ENCODE measurements at places on chromosomes 5 and 9.
A peak's percentile ranks its signal among the peaks of the same experiment; 100 is the strongest.

- DNase-seq = peak; percentile 21
Measured at GRCh38 chr5:57298985-57299491, 125.2 kb downstream of the GPBP1 start.

- DNase-seq = no peak
Measured at GRCh38 chr5:99191206-99191745, 262.5 kb upstream of the CHD1 start.

DNA sequence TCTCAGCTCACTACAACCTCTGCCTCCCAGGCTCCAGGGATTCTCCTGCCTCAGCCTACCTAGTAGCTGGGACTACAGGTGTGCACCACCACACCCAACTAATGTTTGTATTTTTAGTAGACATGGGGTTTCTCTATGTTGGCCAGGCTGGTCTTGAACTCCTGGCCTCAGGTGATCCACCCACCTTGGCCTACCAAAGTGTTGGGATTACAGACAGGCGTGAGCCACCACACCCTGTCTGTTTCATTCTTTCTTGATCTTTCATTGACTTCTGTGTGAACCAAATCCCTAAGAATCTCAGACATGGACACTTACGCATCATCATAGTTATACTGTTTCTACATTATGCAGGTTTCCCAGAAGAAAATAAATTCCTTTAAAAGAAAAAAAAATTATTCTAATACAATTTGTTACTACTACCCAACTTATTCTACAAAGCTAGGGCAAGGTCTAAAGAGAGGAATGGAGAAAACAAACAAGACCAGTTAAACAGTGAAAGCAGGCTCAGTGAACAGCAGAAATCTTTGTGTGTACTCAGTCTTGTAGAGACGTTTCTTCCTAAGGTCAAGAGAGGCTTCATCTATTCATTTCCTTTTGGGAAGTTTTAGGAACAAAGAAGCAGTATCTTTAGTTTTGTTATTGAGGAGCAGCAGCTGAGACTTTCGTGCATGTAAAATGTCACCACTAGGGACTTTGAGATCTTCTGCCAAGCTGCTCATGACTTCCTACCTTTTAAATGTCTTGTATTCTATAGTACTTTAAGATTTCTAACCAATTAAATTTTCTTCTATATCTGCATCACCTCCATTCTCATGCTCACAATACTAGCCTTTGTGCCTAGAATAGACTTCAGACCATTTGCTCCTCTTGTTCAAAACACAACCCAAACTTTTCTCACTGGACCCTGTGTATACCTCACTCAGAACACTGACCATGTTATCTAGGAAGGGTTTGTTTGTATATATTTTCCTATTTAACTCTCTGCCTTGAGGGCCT, 5.6 kb upstream of the HMGCR start:
- DNase-seq = no peak

DNA sequence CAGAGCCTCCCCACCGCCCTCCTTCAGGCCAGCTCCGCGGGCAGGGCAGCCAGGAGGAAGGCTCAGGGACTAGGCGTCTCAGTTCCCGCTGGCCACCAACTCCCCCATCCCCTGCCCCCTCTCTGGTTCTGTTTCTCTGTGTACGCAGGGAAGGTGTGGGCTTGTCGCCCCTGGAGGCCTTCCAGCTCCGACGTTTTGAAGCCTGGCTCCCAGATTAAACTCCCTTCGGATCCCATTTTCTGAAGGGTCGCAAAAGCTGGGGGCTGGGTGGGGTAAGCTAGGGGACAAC, 346 bp downstream of the ATOX1 start:
- DNase-seq = no peak

DNA sequence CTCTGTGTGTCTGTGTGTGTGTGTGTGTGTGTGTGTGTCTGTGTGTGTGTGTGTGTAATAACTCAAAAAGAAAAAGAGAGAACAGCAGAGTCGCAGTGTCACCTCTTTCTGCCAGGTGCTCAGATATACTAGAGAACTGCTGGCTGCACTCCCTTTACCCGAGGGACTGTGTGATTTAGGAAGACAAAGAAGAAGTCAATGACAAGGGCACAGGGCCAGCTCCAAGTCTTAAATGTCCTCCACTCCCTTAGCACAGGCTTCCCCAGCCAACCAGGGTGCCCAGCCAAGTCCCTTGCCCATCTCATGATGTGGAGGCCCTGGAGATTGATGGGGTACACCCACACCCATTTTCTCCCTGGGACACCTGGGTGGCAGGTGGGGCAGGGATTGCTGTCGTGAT, 8.7 kb downstream of the CCNJL start:
- no peak for DNase-seq

DNA sequence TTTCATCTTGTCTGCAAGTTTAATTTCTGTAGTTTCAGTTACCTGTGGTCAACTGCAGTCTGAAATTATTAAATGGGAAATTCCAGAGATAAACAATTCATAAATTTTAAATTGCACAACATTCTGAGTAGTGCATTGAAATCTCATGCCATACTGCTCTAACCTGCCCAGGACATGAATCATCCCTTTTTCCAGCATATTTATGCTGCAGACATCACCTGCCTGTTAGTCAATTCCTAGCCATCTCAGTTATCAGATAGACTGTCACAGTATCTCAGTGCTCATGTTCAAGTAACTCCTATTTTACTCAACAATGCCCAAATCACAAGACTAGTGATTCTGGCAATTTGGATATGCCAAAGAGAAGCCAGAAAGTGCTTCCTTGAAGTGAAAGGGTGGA, 223.0 kb upstream of the GRIA1 start:
- peak; percentile 60 for DNase-seq

GRCh38 chr5:137866541-137867388, 895 bp upstream of the MYOT start:
- DNase-seq = no peak

GRCh38 chr9:129655696-129656095, 9.8 kb upstream of the PRRX2 start:
- no peak for DNase-seq

GRCh38 chr9:114233491-114234185, 78.3 kb downstream of the COL27A1 start:
- no peak for DNase-seq

DNA sequence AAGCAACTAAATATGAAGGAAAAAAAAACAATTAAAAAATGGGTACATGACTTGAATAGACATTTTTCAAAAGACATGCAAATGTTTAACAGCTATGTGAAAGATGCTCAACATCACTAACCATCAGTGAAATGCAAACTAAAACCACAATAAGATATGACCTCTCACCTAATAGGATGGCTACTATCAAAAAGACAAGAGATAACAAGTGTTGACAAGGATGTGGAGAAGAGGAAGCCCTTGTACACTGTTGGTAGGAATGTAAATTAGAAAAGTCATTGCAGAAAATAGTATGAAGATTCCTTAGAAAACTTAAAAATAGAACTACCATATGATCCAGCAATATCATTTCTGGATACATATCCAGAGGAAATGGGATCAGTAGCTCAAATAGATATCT, 324.7 kb upstream of the TLE4 start:
- no peak for DNase-seq

DNA sequence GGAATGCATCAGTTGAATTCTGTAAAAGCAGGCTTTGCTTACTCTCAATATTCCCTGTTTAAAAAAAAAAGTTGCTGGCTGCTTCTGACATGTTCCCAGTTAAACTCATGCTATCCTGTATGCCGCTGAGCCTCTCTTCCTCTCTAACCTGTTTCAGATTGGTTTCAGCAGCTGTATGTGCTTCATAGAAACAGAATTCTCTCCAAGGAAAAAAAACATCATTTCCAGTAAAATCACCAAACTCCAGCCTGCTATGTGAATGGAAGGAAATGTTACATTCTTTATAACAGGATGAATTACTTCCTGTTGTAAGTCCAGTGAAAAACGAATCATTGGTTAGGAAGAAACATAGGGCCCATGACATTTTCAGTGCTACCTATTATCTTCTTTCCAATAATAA, 25.7 kb upstream of the KCNV2 start:
- DNase-seq = no peak

GRCh38 chr5:51746023-51746422, 362.8 kb downstream of the ISL1 start:
- DNase-seq = no peak

- no peak for DNase-seq
Measured at GRCh38 chr5:159257629-159258283, 5.3 kb upstream of the UBLCP1 start.

- DNase-seq = no peak
Measured at GRCh38 chr9:6029604-6030274, 14.3 kb upstream of the RANBP6 start.

DNA sequence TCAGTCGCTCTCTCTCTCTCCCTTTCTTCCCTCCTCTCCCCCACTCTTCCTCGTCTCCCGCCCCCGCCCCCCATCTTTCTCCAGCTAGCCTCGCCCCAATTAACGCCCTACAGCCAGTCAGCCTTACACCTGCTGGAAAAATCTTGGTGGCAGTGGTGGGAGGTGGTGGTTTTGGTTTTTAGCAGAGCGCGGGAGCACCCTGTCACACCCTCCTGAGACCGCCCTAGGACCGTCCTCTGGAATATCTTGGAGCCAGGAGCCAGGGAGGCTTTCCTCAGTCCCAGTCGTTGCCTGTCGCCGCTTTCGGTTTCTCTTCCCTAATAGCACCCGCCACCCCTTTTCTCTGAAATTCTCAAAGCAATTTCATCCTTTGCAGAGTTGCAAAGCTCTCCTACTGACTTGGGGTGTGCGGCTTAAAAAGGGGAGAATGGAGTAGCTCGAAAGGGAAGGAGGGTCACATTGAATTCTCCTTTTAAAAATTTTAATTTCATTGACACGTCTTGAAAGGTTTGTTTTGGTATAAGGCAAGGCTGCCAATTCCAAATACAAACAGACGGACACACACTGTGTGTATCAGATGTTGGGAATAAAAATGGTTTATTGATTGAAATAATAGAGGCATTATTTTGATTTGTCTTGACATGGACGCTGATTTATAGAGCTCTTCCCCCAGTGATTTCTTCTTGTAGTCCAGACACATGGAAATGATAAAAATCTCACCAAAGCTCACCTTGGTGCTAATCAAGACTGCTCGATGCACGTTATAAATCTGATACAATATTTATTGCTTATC, 301.3 kb downstream of the PARP8 start:
- DNase-seq = no peak

GRCh38 chr5:180296771-180297170, 4.9 kb upstream of the MAPK9 start:
- DNase-seq = no peak

DNA sequence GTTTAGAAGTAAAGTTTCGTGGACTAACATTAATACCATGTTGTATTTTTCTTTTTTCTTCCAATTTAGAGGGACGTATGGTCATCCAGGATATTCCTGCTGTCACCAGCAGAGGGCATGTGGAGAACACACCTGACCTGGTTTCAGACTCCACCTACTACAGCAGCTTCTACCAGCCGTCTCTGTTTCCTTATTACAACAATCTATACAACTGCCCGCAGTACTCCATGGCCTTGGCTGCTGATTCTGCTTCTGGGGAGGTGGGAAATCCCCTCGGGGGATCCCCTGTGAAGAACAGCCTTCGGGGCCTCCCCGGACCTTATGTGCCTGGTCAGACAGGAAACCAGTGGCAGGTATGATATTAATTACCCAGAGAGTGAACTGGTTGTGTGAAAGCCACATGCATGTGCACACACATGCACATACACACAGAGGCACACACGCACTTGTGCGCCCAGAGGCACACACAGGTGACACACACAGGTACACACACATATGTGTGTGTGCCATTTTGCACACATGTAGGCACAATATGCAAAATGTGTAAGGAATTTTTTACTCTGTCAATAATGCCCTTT, 52.4 kb downstream of the DMRT1 start:
- DNase-seq = peak; percentile 19

Data from keratinocyte (primary cell).